Activated effector memory CD4-positive, alpha-beta T cell treated with anti-CD3 and anti-CD28 coated beads, Interleukin-2, amount 50 U/mL, for 16 hours (primary cell): ENCODE measurements at places on chromosomes 3 and 15.

DNA sequence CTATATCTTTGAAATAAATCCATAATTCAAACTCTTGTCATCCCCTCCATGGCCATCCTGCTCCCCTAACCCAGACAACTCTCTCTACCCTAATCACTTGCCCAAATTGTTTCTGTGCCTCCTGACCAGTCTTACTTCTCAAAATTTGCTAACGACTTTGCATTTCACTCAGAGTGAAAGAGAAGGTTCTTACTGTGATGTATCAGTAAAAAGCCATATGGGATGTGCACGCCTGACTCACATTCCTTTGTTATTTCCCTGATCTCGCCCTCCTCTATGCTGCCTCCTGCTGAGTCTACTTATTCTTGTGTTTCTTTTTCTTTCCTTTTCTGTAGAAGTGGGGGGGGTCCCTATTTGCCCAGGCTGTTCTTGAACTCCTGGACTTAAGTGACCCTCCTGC is 487.2 kb upstream of the FRG2C start:
- DNase-seq: no peak

GRCh38 chr3:166100730-166101129 is 263.5 kb upstream of the BCHE start:
- no peak for DNase-seq

GRCh38 chr3:40445062-40445461 is 12.1 kb upstream of the RPL14 start:
- DNase-seq: no peak

DNA sequence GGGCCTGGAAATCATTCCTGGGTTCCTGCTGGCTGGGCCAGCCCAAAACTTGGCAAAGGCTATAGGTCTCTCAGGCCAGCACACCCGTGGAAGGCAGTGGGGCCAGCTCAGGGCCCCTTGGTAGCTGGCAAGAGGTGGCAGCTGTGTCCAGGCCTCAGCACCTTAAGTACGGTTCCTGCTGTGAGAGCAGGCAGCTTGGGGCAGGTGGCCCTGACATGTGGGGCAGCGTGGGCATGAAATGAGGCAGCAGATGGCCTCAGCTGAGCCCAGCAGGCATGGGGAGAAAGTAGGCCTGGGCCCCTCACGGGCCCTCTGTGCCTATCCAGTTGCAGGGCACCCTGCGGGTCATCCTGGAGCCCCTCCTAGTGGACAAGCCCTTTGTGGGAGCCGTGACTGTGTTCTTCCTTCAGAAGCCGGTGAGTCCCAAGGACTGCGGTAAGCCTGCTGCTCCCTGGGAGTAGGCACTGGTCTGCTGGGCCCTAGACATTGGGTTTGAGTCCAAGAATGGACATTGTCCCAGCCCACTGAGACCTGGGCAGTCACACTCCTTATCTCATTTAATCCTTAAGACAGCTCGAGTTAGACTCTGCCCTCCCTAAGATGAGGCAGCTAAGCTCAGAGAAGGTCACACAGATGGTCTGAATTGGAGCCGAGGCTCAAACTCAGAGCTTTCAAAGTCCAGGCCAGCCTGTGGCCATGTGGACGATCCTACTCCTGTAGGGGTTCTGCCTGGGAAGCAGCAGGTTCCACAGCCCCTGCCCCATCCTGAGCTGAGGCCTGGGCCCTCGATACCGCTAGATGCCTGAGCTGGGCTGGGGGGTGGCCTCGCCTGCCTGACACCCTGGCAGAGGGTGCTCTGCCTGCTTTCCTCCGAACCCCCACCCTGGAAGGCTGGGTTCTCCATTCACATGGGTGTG is 25.5 kb downstream of the ESYT3 start:
- peak; percentile 41 for DNase-seq

DNA sequence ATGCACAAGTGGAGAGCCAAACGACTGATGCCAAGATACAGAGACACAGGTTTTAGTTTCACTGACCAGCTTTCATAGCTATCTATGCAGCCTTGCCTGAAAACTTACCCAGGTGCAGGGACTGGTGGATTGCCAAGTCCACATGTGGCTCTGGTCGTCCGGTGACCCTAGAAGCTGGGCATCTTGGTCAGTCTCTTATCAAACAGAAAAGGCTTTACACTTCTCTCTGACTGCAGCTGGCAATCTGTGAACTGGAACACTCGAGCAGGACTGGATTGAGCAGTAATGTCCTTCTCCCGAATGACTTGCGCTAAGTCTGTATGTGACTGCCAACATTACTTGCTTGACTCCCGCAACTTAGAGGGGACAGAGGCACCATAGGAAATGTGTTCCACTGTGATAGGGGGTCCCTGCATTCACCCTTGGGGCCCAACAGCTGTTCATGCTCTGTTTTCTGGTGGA is 63.0 kb upstream of the SIAH2 start:
- DNase-seq: no peak

- DNase-seq: no peak
Measured at GRCh38 chr3:169865176-169865767, 4.5 kb downstream of the LRRC31 start.

- DNase-seq: no peak
Measured at GRCh38 chr3:143421556-143421955, 302.0 kb downstream of the CHST2 start.

DNA sequence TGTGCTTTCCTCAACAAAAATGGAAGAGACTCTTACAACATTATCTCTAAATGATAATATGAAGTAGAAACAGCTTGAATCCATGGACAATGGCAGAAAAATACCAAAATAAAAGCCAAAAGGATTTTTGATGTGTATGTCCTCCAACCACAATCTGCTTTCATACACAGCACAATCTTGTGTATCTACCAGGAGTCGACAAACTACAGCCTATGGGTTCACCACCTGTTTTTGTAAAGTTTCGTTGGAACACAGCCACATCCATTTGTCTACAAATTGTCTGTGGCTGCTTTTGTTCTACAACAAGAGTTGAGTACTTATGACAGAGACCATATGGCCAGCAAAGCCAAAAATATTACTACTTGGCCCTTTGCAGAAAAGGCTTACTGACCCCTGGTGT is 88.7 kb upstream of the UBE2E2 start:
- DNase-seq: no peak

- DNase-seq: no peak
Measured at GRCh38 chr15:68377766-68378165, 54.2 kb downstream of the ITGA11 start.

DNA sequence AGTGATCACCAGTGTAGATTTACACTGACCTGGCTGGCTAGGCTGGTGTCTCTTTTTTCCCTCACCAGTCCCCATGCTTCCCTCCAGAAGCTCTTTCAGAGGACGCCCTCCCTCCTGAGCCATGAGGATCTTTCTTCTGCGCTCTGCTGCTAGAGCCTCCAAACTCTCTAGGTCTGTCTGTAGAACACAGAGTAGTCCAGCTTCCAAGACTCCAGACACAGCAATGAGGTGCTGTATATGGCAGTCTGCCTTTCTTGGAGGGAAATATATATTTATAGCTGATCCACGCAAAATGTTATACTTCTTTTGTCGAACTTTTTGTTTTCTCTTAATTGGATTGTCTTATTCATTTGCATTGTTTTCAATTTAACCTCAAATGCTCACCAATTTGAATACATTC is 1121.8 kb downstream of the ROBO2 start:
- no peak for DNase-seq

GRCh38 chr15:70187331-70187730 is 89.6 kb upstream of the TLE3 start:
- DNase-seq: no peak

GRCh38 chr3:117281371-117281770 is 571.8 kb downstream of the TUSC7 start:
- no peak for DNase-seq

DNA sequence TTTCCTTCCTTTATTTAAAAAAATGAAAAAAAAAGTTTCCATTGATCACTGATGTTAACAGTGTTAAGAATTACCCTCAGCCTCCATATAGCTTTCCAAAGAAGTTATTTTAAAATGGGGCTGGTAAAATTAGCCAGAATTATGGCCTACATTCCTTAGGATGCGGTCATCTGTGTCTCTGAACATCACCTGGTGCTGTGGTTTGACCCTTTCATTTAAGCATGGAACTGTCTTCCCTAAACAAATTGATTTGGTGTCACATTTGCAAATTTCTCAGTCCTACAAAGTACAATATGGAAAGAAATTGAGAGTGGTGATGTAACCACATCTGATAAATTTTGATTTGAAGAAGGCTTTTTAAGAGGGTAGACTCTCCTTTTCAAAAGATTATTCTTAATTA is 40.3 kb upstream of the ZPLD1 start:
- no peak for DNase-seq

- DNase-seq: no peak
Measured at GRCh38 chr15:65066635-65067316, 1.0 kb downstream of the RASL12 start.

DNA sequence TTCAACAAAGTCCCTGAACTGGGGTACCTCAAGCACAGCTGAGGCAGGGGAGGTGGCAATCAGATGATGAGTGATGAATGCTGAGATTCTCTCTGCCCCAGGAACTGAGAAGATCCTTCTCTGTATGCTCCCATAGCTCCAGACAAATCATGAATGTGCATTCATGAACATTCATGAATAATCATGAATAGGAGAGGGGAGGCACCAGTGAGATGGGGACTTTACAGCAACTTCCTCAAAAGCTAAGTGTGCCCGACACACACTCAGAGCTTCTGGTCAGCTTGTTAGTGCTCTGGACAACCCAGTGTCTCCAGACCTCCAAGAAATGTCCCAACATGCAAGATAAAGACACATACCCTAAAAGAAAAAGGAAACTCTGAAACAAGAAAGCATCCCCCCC is 24.3 kb downstream of the LRRC2 start:
- no peak for DNase-seq

- DNase-seq: no peak
Measured at GRCh38 chr15:73986055-73986775, 5.9 kb downstream of the STOML1 start.
